ENCODE measurements at places on chromosomes 3 and 15.
A peak's percentile ranks its signal among the peaks of the same experiment; 100 is the strongest.

GRCh38 chr3:55128225-55128823 is 200.5 kb upstream of the LRTM1 start:
- no peak for DNase-seq

GRCh38 chr3:10470120-10471053 is 35.0 kb downstream of the ATP2B2 start:
- DNase-seq: no peak

GRCh38 chr3:62151591-62151990 is 221.8 kb downstream of the FEZF2 start:
- no peak for DNase-seq

DNA sequence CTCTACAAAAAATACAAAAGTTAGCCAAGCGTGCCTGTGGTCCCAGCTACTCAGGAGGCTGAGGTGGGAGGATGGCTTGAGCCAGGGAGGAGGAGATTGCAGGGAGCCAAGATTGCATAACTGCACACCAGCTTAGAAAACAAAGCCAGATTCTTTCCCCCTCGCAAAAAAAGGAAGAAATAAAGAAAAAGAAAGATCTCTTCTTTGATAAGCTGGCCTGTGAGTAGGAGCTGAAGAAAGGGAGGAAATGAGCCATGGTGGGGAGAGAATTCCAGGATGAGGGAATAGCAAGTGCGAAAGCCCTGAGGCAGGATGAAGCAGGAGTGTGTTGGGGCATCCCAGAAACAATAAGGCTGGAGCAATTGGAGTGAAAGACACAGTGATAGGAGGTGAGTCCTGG is 24.5 kb upstream of the TOP2B start:
- no peak for DNase-seq

DNA sequence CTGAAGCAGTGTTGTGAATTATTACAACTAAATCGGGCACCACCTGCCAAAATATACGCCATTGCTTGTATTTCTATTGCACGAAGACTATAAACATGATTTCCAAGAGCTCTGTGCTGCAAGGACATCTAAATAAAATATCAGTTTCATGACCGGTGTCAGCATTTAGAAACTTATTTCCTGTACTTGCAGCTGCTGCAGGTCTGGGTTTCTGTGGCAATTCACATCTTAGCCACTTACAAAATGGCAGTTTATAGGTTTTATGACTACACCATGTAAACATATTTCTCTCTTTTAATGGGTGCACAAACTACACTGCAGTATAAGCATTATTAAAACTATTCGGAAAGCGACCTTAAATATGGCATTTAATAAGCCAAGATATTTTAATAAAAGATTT is 359.4 kb downstream of the VPS13C start:
- DNase-seq: no peak

- DNase-seq: peak; percentile 71
These were observed 79.0 kb upstream of the DCLK3 start for GRCh38 chr3:36843065-36844051.

DNA sequence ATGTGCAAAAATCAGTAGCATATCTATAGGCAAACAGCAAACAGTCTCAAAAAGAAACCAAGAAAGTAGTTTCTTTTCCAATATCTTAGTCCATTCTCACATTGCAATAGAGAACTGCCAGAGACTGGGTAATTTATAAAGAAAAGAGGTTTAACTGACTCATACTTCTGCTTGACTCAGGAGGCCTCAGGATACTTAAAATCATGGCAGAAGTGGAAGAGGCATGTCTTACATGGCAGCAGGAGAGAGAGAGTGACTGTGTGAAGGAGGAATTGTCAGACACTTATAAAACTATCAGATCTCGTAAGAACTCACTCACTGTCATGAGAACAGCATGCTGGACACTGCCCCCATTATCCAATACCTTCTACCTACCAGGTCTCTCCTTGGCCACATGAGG is 327.9 kb upstream of the EPHA3 start:
- no peak for DNase-seq

GRCh38 chr3:107739227-107739626 is 216.5 kb downstream of the BBX start:
- no peak for DNase-seq

DNA sequence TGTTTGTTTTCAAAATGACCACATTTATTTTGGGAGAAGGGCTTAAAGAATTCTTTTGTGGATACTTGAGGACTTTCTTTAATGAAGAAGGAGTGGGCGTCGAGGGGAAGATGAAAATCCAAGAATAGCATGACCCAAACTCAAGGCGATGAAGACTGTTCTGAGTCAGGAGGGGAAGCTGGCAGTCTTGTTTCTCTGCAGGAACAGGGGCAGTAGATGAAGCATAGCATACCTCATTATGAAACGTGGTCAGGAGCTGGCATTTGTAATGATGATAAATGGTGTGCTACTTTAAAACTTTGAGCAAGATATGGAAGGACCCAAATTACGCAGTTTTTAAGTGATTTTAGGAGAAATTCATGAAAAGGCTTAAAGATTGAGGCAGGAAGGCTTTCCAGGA is 549.0 kb downstream of the IGSF11 start:
- no peak for DNase-seq

DNA sequence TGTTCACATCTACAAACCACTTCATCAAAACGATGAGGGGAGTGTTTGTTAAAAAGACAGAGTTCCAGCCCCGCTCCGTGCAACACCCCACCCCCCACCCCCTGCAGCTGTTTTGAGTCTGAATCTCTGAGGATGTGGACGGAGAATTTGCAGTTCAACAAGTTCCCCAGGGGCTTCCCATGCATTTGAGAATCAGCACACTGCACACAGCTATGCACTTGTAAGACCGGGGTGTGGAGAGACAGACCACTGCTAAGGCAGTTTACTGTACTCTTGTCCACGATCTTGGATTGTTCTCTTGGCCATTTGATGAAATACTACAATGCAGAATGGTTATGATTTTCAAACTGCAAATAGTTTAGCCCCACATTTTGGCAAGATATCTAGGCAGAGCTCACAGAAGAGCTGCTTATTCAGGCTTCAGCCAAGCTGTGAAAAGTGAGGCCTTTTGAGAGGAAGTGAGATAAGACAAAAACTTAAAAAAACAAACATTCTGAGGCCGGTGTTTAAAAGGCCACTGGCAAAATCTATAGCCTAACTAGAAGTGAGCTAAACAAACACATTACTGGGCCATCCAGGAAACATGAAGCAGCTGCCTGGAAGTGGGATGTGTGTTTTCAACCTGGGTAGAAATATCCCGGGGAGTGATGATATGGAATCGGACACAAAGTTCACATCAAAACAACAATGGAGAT is 308.2 kb upstream of the ADAMTS9 start:
- DNase-seq: no peak

- no peak for DNase-seq
These were observed 190.6 kb upstream of the ADAMTS9 start for GRCh38 chr3:64878362-64878761.

GRCh38 chr3:59816312-59816711 is 766.5 kb upstream of the CFAP20DC start:
- DNase-seq: no peak

- no peak for DNase-seq
These were observed 34.9 kb downstream of the DCLK3 start for GRCh38 chr3:36729204-36730056.

DNA sequence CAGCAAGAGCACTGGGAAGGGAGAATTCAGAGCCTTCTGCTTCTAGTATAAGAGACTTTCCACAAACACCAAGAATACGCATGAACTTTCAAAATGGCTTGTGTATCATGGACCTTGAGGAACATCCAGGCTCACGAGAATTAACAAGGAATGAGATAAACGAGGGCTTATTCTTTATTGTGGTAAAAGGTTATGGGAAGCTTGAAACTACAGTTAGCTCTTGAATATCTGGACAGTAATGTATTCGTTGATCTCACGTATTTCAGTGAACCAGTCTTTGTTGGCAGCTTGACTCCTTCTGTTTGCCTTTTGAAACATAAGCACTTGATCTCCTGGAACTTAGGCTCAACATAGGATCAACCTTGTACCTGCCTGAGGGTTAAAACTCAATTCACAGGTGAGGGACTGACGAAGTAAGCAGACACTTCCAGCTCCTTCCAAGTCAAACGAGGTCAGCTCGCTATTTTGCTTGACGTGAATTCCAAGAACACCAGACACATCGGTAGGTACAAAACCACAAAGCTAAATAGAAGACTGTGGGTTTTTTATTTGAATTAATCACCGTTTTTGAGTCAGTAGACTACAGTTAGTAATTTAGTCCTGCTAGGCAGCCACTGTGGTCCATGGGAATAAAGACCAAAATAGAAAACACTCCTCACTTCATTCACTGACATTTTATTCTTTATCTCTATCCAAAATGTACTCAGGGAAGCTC is 30.8 kb downstream of the GALNT15 start:
- no peak for DNase-seq
